ENCODE measurements at places on chromosomes 13 and 19.
A peak's percentile ranks its signal among the peaks of the same experiment; 100 is the strongest.

- DNase-seq = no peak
Measured at GRCh38 chr19:19820774-19821320, 703 bp downstream of the ZNF506 start.

- no peak for DNase-seq
Measured at GRCh38 chr13:35855531-35856019, 275.6 kb downstream of the DCLK1 start.

GRCh38 chr19:6018786-6019185, 40.8 kb upstream of the RANBP3 start:
- no peak for DNase-seq

DNA sequence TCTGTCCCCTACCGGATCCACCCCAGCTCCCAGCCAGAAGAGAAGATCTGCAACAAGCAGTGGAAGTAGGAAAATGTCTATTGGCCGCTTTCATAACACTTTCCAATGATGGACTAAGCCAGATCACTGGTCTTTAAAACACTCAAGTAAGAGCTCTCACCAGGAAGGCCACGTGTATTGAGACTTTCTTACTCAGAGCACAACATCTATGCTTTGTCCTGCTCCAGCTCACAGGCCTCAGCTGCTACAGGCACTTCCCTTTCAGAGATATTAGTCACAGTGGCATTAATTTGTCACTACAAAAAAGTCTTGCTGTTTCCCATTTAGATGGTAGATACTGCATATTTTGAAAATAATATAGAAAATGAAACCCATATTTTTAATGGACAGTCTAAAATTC, 164.2 kb downstream of the ABCC4 start:
- no peak for DNase-seq

DNA sequence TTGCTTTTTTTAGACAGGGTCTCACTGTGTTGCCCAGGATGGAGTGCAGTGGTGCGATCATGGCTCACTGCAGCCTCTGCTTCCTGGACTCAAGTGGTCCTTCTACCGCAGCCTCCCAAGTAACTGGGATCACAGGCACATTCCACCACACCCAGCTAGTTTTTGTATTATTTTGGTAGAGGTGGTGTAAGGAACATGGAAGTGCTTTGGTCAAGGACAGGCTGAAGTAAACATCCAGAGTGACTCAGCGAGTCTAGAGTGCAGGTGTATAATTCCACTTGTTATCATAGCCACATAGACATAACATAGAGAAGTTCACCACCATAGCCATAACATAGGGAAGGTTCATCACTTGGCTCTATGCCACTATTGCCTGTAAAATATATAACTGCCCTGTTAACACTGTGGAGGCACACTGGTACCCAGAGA, 98.6 kb downstream of the RBM26 start:
- DNase-seq = no peak

DNA sequence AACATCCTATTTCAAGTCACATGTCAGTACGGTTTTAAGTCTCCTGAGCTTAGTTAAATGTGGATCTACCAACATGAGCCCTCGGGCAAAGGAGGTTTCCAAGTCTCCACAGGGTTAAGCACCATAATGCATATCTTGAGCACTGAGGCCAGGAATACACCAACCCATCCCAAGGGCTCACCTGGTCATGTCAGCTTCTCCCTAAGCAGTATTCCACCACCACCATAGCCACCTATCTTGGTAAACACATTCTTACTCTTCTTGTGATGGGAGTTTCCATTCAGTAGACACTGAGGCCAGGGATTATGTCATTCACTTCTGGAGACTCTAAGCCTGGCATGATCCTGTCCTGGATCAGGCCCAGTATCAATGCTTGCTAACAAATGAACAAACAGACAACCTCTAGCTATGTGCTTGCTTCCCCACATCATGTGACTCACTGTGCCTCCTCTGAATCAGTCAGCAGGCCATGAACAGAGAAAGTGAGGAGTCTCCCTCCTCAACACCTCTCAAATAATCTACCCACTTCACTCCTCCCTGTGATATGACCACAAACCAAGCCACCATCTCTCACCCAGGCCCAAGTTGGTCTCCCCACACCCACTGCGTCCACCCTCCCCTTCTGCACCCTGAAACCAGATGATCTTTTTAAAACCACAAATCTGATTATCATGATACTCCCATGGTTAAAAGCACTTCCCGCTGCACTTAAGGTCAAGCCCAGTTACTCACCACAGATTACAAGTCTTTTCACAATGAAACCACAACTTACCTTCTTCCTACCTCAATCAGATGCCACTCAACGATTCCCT, 5.8 kb downstream of the PEG3 start:
- no peak for DNase-seq

- peak; percentile 89 for DNase-seq
Measured at GRCh38 chr13:113820813-113821651, 42.8 kb downstream of the GAS6 start.

DNA sequence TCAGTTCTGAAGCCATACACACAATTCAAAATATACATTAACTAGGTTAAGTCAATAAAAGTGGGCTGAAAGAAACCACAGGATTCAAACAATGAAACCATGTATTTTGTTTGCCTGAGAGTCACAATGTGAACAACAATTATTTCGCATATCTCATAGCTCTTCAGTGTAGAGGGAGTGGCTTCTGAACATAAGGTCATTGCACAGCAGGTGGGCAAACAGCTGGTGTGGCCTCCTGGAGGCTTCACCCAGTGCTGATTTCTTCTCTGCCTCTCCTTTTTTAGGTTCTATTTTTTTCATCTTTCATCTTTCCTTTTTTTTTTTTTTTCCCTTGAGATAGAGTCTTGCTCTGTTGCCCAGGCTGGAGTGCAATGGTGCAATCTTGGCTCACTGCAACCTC, 40.4 kb upstream of the ZNF254 start:
- DNase-seq = peak; percentile 7

- no peak for DNase-seq
Measured at GRCh38 chr19:7408251-7408650, 59.5 kb downstream of the ARHGEF18 start.

GRCh38 chr19:33393286-33394005, 19.9 kb downstream of the CEBPG start:
- peak; percentile 73 for DNase-seq

Measured in NCI-H1417 (cell line).